GM23338 (cell line): ENCODE measurements at places on chromosomes 6 and 20.

DNA sequence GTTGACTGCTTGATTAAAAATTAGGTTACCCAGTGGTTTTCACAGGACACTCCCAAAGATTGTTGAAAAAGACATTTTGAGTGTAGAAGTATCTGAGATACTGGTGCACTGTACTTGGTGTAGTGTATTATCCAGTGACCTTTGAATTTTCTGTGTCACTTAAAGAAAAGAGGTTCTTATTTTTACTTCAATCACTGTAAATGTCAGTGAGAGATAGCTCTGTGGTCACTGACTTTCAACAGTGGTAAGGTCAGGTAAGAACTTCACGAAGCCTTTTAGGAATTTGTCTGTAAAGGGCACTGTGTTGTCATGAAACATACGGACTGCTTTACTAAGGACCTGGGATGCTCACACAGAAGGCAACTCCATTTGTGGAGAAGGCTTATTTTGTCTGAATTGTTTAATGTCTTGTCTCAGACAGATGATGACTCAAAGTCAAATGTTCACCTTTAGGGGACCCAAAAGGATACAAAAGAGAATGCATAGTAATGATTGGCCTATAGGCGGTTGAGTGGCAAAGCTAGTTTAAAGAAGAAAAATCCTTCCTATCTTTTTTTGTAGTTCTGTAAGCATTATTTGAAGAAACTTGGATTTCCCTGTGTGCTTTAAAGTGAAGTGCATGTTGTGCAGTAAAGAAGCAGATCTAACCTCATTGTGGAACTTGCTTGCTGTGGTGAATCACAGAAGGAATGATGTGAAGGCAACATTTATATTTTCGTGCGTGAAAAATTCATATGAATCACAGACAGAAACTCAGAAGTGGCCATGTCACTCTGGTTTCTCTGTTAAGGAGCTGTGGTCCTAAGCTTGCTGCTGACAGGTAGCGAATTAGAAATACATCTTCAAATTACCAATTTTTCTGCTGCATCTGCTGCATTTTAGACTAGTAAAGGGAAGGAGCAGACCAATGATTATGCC lies 47.3 kb downstream of the ZFAND3 start:
- DNase-seq, result no peak

DNA sequence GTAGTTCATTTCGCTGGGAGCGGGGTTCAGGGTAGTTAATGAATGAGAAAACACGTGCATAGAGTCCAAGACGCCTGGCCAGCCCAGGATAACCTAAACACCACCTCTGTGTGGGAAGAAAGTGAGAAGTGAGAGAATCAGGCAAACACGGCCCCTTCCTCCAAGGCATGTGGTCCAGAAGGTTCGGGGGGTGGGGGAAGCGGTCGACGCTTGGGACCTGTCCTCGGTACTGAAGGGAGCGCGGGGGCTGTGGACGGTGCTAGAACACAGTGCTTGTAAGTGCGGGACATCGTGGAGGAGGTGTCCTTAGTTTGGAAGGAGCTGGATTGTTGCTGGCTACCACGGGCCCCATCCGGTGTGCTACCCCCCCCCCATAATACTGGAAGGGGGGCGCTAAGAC lies 1.7 kb upstream of the VSTM2L start:
- peak; percentile 82 for DNase-seq

DNA sequence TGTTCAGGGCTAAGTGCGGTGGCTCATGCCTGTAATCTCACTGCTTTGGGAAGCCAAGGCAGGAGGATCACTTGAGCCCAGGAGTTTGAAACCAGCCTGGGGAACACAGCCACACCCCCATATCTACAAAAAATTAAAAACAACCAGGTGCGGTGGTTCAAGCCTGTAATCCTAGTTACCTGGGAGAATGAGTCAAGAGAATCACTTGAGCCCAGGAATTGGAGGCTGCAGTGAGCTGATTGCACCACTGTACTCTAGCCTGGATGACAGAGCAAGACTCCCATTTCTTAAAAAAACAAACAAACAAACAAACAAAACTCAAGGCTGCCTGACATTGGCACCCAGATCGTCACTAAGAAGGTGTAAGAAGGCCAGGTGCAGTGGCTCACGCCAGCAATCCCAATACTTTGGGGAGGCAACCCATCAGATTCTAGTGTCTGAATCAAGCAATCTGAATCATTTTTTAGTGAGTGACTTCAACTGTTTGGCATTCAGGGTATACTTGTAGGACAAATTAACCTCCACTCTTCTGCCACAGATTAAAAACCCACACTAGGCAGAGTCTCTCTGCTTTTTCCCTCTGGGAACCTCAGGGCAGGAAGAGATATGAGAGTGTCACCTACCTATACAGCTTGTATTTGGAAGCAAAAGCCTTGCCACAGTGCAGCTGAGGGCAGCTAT lies 6.1 kb downstream of the PLAGL2 start:
- no peak for DNase-seq

- DNase-seq, result no peak
Observed at GRCh38 chr20:24503352-24503931, 34.0 kb downstream of the SYNDIG1 start.

DNA sequence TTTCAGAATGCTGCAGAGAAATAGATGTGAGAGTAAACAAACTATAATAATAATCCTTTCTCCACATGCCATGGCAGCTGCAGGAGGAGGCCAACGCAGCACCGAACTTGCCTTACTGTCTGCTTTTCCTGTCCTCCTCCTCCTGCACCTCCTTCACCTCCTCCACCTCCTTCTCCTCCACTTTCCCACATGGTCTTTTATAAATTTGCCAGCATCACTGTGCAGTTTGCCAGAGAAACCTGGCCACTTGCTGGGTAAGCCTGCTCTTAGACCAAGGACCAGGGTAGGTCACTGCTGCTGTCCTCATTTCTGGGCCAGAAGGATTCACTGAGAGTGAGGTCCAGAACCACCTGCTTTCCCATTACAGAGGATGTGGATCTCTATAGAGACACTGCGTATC lies 8.7 kb downstream of the SGK1 start:
- DNase-seq, result no peak

DNA sequence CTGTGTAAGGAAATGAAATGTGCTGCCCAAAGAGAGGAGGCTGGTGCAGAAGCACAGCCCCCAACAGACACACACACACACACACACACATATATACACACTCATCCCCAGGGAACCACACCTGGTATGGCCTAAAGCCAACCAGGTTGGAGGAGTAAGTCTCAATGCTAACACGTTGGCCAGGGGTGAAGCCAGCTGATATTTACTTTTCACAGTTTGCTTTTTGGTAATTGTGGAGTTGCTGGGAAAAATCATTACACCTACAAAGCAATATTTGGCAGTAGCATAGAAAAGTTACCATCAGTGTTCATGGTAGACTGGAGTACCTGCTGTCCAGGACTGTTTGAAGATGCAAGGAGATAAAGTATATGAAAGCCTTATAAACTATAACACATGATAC lies 50.3 kb upstream of the NAA20 start:
- no peak for DNase-seq

- DNase-seq, result no peak
Observed at GRCh38 chr6:64694356-64694755, 1012.7 kb downstream of the EYS start.

GRCh38 chr6:10582774-10583508 lies 61.8 kb downstream of the GCNT2 start:
- peak; percentile 91 for DNase-seq

DNA sequence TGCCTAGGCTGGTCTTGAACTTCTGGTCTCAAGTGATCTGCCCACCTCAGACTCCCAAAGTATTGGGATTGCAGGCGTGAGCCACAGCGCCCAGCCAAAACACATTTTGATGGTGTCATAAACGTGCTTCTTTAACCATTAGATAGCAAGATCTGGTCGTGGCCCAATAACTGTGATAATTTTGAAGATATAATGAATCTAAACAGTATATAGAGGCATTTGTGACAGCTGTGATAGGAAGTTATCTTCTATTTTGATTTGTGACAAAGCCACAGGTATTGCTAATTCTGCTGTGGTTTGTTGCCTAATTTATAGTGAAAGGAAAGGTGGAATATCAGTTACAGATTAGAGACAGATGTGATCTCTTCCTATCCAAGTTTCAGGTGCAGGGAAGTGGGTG lies 695 bp upstream of the OXT start:
- DNase-seq, result no peak

DNA sequence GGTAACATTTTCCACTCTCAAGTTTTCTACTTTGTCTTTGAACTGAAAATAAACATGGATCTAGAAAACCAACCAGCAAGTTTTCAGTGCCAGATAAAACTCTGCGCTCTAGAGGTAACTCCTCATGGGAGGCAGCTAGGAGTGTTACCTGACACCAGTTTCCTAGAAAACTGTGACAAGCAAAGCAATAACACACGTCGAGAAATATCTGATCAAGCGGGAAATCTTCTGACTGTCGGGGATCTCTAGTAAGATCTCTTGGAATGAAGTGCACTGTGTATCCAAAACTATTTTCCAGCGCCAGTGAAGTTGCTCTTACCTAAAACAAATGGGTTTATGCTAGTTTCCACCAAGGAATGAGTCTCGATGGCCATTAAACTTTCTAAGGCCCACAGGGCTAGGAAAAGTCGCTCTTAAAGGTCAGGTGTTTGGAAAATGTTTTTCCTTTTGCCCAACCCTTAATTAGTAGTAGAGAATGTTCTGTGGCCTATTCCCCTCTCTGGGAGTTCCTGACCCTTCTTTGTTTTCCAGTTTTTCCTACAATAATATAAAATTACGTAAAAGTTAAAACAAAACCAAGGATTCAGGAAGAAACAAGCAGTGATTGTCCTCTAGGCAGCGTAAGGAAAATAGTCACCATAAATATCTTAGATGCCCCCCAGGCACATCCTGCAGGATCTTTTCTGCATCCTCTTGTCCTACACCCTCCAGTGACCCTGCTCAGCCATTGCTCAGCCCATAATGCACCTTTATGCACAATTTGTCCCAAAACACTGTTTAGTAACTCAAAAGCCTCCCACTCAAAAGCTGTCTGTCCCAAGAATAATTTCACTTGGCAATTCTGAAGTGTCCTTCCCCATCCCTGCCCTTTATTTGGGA lies 137.7 kb upstream of the AKAP12 start:
- no peak for DNase-seq

DNA sequence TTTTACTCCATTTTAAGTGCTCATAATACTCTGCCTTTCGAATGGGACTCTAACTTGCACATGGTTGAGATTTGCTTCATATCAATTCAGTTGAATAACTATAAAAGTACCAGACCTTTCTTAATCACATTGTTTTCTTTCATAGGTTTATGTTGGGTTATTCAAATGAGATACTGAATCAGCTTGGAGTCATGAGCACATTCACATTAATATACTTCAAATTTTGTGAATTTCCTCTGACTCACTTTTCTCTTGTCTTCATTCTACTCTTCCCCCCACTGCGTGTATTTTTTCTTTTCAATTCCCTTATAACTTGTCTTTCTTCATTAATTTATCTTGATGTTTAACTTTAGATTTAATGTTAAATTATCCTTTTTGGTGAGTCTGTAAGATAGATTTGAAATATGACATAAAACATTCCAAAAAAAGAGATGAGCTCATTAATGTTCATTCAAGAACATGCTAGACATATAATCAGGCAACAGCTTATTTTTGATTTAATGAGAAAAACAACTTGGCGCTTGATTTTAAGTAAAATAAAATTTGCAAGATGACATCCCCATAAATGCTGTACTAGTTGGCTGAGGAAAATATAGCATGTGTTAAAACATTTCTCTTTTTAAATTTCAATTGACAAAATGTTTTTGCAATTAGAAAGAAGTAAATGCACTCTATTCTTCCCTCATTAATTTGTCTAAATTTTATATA lies 736.0 kb downstream of the CD109 start:
- DNase-seq, result no peak
